ENCODE measurements at places on chromosomes 2 and 18. TPM values are rescaled to one million over a fixed set of nuclear protein-coding genes. Genes with fewer than 3 reads are reported as not detected.

ELOA2 gene
- not detected for total RNA-seq

PIKFYVE gene
- total RNA-seq, result 21.2 TPM

DNA sequence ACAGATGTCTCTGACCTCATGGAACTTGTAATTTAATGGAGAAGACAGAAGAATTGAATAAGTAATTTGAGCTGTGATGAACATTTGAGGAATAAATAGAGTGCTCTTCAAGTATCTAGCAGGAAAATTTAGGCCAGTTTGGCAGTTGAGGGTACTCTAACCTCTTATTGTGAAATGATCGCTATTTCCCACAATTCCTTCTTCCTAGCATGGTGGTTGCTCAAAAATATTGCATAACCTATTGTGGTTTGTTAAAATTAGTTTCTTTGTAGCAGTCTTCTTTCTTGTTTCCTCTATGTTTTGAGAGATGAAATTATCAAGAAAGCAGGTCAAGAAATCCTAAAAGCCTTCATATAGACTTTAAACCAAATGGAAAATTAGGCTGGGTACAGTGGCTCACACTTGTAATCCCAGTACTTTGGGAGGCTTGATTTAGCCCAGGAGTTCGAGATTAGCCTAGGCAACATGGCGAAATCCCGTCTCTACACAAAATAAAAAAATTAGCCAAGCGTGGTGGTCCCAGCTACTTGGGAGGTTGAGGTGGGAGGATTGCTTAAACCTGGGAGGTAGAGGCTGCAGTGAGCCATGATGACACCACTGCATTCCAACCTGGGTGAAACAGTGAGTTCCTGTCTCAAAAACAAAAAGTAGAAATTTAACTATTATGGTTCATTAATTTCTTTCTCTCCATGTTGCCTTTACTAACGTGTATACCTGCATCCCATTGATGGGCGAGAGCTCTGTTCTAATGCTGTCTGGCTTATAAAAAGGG, 58.7 kb downstream of the RBKS start:
- DNase-seq, result no peak
- no peaks in the 10 kb centered on the region for H3K36me3 ChIP-seq
- H3K27ac ChIP-seq, result no peak overlapping the region
- no peaks in the 10 kb centered on the region for H3K4me1 ChIP-seq

- H3K4me1 ChIP-seq, result peaks cover 12% of the 10 kb centered on the region
- no peaks in the 10 kb centered on the region for H3K36me3 ChIP-seq
- no peak overlapping the region for H3K4me3 ChIP-seq
- no peak for DNase-seq
- no peak overlapping the region for H3K27ac ChIP-seq
These were observed 336.9 kb upstream of the PKDCC start for GRCh38 chr2:41710944-41711343.

DNA sequence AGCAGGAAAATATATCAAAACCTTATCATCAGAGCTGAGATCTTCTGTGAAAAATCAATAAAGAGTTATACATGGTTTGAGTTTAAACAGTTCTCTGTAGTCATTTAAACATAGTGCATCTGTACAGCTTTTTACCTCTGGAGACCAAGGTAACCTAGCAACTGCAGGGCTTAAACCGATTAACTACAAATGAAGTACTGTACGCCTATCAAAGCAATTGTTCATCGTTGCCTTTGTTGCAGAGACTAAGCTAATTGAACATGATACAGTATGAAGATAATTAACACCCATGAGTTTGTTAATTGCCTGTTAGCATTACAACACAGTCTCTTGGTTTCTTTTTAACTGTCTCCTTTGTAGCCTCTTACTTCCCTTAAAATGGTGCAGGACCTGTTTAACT, 147.9 kb downstream of the LNPK start:
- no peak for DNase-seq
- no peak overlapping the region for H3K27ac ChIP-seq
- no peaks in the 10 kb centered on the region for H3K36me3 ChIP-seq
- H3K4me1 ChIP-seq, result no peaks in the 10 kb centered on the region
- H3K27me3 ChIP-seq, result no peaks in the 10 kb centered on the region
- H3K4me3 ChIP-seq, result no peak overlapping the region

DNA sequence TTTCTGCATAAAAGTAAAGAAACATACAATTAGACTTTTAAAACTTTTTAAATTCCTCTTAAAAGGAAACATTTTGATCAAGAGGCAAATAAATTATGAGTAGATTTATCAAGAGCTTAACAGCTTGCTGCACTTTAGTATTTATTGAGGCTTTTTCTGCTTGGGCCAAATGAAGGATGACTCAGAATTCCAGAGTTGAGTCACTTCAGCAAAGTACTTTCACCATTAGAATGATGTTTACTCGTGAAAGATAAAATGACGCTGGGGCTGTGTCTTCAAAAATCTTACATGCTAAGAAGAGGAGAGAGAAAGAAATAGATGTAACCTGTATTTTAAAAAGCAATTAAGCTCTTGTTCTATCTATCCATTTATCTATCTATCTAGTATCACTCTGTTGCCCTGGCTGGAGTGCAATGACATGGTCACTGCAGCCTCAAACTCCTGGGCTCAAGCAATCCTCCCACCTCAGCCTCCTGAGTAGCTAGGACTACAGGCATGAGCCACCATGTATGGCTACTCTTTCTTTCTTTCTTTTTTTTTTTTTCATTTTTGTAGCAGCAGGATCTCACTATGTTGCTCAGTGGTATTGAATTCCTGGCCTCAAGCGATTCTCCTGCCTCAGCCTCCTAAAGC, 75.3 kb upstream of the RIOK3 start:
- peak; percentile 39 for DNase-seq
- no peak overlapping the region for H3K4me3 ChIP-seq
- H3K36me3 ChIP-seq, result no peaks in the 10 kb centered on the region
- no peaks in the 10 kb centered on the region for H3K27me3 ChIP-seq
- peaks cover 2% of the 10 kb centered on the region for H3K4me1 ChIP-seq

DNA sequence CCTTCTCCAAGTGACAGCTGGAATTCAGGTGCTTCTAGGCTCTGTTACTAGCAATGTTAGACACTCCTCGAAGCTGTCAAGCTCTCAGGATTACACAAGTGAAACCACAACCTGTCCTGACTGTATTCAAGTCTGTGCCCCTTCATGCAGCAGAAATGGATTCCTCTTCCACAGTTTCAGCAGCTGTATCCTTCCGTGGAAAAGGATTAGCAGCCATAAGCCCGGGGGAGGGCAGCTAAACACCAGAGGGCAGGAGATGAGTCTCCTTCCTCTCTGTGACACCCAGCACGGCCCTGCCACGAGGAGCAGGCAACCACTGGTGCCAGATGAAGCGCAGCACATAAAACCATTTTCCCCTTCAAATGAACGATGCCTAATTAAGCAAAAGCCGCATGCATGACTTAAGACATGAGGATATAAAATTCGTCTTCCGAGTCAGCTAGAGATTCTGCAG, 1.2 kb downstream of the ST3GAL5 start:
- peak overlapping the region; percentile 65 for H3K4me3 ChIP-seq
- H3K27ac ChIP-seq, result no peak overlapping the region
